ENCODE measurements at places on chromosomes 11 and 22.

DNA sequence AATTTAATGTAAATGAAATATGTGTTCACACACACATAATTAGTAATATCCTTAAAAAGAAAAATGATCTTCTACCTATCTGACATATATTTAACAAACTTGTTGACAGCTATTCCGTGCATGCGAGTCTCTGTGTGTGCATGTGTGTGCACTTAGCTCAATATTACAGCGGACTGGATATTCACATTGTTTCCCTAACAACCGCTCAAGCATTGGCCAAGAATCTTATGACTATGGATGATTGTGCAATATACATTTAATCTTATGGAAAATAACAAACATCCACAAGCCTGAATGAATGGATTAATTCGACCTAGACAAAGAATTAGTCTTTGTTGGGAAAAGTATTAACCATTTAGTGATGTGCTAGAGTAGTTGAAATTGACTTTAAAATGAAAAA lies 1078.6 kb downstream of the LRRC4C start:
- no peak for DNase-seq

GRCh38 chr11:125079878-125080530 lies 16.9 kb downstream of the SLC37A2 start:
- DNase-seq, result no peak

DNA sequence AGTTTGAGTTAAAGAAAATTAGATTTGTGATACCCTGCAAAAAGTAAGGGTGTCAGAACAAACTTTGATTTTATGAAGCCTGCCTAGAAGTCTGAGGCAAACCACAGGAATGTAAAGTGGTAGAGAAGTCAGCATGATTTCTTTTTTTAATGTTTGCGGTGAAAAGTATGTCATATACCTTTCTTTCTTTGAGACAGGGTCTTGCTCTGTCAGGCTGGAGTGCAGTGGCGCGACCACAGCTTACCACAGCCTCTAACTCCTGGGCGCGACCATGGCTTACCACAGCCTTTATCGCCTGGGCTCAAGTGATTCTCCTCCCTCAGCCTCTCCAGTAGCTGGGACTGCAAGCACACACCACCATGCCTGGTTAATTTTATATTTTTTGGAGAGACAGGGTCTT lies 4.7 kb downstream of the API5 start:
- DNase-seq, result no peak

DNA sequence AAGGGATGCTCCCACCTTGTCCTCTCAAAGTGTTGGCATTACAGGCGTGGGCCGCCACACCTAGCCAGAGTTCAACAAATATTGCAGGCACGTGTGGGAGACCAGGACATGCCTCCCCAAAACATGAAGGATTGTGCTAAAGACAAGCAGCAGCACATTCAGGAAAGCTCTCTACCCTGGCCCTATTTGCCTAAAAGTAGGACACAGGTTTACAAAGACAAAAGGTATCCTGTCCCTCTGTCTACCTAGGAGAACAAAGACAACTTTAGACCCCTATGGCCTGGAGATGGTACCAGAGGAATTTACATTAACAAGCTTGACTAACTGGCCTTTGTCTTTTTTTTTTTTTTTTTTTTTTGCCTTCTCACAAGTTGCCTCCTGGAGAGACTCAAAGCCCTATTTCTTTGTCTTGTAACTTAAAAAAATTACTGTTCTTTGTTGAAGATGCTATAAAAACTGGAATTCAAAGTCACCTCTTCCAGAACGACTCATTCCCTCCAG lies 859 bp upstream of the ACCS start:
- DNase-seq, result no peak

DNA sequence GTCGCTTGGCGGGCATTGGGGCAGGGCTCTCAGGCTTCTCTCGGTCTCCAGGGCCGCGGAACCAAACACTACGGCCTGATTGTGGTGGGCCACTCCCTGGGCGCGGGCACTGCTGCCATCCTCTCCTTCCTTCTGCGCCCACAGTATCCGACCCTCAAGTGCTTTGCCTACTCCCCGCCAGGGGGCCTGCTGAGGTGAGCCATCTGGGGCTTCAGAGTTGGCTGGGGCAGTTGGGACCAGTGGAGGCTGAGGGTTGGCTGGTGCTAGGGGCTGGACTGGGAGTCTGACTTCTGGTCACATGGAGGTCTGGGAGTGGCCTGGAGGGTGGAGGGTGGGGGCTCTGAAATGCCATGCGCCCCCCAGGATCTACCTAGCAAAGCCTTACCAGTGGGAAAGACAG lies 15.3 kb upstream of the MYRF start:
- no peak for DNase-seq

- DNase-seq, result no peak
Observed at GRCh38 chr11:36377759-36378564, 81.9 kb downstream of the PRR5L start.

DNA sequence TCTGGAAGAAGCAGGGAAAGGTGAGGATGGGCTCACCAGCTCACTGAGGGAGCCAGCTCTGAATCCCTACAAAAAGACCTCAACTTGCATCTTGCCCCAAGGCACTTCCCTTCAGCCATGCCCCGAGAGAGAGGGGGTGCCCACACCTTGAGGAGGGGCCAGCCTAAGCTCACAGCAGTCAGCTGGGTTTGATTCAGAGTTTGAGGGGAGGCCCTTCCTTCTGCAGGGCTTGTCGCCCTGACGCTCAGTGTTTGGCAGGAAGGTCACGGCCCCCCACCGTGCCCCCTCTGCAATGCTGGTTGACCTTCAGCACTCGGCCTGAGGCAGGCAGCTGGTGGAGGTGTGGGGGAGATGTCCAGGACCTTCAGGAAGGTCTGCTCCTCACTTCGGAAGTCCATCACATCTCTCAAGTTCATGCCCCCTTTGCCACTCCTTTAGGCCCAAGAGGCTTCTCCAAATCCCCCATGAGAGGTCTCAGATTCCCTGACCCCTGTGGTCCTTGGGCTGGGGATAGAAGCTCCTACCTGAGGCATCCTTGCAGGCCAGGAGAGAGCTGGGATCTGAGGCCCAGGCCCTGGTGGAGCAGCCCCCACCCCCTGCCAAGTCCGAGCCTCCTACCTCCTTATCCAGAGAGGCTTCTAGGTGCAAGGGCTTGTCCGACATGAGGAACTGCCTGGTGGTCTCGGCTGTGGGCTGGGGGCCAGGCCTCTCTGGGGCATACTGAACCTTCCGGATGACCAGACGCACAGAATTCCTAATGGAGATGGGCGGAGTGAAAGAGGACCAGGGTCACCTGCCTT lies 37.6 kb downstream of the TPBGL start:
- DNase-seq, result no peak

Measured in Right ventricle myocardium inferior (tissue), 1 donor.